Central memory CD4-positive, alpha-beta T cell (primary cell): ENCODE measurements at places on chromosomes 3 and 15.

- no peak for DNase-seq
These were observed 160.0 kb upstream of the WNT5A start for GRCh38 chr3:55647063-55647462.

- DNase-seq, result no peak
These were observed 519.7 kb downstream of the FOXP1 start for GRCh38 chr3:71063773-71064290.

- DNase-seq, result no peak
These were observed 56.9 kb upstream of the GOLGA6L2 start for GRCh38 chr15:23503980-23504379.

DNA sequence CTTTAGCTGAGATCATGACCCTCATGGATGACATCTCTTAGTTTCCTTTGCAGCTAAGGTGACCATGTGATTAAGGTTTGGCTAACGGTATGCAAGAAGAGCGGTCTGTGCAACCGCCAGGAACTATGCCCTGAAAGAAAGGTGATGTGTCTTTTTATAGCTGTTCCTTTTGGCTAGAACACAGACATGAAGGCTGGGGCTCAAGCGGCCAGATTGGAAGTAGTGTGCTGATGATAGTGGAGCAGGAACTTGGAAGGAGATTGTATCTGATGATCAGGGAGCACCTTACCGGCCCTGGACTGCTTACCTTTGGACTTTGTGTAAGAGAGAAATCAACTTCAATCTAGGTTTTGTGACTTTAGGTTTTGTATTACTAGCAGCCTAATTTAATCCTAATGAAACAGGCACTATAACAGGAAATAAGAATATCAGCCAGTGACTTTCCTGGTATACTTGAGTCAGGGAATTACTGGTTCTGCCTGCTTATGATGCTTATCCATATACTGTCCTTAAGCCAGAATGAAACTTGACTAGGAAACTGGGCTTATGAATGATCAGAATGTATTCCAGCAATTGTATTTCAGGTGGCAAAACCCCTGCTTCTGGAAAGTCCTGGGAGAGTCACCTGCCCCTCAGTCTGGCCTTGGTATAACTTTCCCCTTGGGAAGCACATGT lies 164.3 kb upstream of the LRIG1 start:
- DNase-seq, result no peak

DNA sequence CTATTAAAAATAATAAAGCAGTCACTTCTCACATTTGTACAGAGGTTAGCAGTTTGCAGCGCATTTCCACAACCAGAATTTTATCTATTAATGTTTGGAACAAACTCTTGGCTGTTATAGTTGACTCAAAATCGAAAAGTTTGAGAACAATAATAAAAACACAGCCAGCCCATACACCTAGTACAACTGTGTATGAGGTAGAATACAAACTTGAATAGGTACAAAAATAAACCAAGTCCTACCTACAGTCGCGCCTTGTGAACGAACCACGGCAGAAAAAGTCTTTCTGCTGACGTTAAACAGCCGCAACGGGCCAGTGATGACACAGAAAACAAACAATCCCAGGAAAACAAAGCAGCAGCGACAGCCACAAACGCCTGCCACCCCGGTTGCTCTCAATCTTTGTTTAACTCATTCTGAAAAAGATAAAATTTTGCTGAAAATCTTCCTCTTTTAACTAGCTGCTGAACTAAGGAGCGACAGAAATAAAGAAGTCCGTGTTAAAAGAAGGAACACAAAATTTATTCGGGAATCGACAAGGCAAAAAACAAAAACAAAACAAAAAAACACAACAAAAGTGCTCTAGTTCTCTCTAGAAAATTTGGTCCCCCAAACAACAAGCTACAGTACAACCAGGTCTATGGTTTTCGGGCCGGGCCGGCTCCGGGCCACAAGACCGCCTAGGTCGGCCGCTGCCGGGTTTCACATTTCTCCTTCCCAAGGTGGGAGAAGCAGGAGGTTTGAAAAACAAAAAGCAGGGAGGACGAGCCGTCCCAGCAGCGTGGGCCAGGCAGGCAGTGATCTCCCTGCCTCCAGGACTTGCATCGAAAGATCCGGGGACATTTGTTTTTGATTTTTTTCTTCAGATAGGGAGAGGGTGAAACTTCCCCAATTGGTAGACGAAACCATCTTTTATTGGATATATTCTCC lies 2.9 kb downstream of the FOXL2 start:
- no peak for DNase-seq
